Islet precursor cell (in vitro differentiated cells): ENCODE measurements at places on chromosomes 13 and 19.

GRCh38 chr13:44471686-44472085 lies 98.1 kb downstream of the SERP2 start:
- DNase-seq: no peak

DNA sequence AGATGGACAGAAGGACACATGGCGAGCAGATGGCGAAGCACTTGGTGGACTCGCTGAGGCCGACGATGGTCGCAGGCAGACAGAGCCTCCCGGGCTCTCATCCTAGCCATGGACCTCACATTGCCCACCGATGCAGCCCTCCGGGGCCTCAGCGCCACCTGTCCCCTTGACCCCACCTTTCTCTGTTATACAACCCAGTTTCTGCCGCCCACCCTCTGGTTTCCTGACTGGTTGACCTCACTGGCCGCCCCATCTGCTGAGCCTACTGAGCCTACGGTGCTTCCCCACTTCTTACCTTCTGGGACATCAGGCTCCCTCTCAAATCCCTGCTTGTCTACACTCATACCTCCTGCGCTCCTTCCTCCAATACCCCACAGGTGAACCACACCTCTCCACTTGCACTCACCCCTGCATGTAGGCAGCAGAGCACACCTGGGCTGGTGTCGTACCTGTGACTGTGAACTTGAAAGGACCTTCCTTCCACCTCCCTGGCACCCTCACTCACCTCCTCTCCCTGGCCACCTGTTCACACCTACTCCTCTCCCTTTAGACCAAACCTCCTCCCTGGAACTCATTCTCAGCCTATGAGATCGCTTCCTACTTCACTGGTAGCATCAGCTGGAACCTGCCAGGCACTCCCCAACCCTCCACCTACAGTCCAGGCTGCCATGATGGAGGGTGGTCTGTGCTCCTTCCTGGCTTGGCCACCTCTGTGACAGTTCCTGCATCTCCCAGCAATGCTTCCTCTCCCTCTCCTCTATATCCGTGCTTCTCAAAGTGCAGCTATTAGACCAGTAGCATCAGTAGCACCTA lies 36.1 kb downstream of the HPN start:
- DNase-seq: no peak

- DNase-seq: no peak
Measured at GRCh38 chr13:30097701-30098100, 209.7 kb downstream of the KATNAL1 start.

GRCh38 chr13:90315061-90315460 lies 1032.4 kb upstream of the MIR17HG start:
- DNase-seq: peak; percentile 84

GRCh38 chr19:29745253-29745652 lies 30.2 kb upstream of the C19orf12 start:
- DNase-seq: no peak
